Brain microvascular endothelial cell (primary cell): ENCODE measurements at places on chromosomes 3 and 15.
A peak's percentile ranks its signal among the peaks of the same experiment; 100 is the strongest.

GRCh38 chr15:68797191-68797590 lies 23.5 kb downstream of the ANP32A start:
- DNase-seq, result no peak

DNA sequence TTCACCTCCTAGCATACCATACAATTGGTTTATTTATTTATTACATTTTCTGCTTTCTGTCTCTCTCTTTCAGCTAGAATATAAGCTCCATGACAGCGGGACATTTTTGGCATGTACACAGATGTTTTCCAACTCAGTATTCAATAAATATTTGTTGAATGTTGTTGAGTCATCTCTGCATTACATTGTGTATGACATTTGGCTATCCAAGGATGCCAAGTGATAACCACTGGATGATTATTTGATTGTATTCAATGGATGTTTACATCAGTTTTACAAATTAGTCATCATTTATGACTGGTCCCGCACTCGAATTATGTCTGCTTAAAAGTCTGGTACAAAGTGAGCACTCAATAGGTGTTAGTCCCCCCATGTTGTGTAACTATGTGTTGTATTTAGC lies 49.5 kb upstream of the STXBP5L start:
- no peak for DNase-seq

GRCh38 chr15:67969892-67970291 lies 84.2 kb upstream of the PIAS1 start:
- no peak for DNase-seq

GRCh38 chr3:126488185-126488584 lies 12.5 kb upstream of the ZXDC start:
- DNase-seq, result no peak

- no peak for DNase-seq
Observed at GRCh38 chr15:100170291-100171210, 171.2 kb downstream of the ADAMTS17 start.

GRCh38 chr15:74220475-74221248 lies 15.5 kb upstream of the CCDC33 start:
- DNase-seq, result no peak

DNA sequence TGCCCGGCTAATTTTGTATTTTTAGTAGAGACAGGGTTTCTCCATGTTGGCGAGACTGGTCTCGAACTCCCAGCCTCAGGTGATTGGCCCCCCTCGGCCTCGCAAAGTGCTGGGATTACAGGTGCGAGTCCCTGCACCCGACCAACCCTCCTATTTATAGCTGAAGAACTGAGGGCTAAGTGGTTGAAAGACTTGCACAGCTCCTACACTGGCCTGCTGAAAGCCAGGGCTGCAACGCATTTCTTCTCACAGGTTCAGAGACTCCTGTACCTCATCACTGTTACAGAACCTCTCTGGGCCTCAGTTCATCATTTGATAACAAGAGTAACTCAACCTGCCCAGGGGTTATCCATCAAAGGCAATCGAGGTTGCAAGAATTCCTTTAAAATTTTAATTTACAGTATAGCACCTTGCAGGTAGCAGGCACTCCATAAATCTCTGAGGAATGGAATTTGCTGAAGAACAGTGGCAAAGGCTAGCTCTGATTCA lies 626.5 kb upstream of the TBL1XR1 start:
- no peak for DNase-seq

DNA sequence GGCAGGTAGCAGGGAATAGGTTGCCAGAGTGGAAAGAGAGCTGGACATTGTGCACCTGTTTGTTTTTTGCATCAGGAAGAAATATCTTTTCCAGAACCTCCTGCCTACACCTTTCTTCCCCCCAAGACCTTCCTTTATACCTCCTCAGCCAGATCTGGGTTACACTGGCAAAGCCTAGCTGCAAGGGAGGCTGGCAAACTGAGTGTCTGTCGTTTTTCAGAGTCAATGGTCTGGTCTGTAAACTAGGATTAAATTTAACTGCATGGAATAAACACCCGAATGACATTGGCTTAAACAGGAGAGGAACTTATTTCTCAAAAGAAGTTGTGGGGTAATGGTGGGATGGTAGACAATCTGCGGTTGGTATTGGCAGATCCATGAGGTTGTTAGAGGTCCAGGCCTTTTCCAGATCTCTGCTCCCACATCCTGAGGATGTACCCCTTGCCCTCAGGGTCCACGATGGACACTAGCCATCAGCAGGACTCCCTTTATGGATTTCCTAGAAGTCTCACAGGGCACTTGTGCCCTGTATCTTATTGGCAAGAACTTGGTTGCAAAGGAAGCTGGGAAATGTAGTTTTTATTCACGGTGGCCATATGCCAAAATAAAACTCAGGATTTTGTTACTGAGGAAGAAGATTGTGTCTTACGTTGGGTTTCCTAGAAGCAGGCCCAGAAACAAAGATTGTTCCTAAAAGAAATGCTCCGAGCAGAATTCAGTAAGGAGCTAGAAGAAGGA lies 3.2 kb upstream of the RARRES1 start:
- no peak for DNase-seq

- no peak for DNase-seq
Observed at GRCh38 chr15:79608066-79608864, 176.1 kb downstream of the MINAR1 start.

DNA sequence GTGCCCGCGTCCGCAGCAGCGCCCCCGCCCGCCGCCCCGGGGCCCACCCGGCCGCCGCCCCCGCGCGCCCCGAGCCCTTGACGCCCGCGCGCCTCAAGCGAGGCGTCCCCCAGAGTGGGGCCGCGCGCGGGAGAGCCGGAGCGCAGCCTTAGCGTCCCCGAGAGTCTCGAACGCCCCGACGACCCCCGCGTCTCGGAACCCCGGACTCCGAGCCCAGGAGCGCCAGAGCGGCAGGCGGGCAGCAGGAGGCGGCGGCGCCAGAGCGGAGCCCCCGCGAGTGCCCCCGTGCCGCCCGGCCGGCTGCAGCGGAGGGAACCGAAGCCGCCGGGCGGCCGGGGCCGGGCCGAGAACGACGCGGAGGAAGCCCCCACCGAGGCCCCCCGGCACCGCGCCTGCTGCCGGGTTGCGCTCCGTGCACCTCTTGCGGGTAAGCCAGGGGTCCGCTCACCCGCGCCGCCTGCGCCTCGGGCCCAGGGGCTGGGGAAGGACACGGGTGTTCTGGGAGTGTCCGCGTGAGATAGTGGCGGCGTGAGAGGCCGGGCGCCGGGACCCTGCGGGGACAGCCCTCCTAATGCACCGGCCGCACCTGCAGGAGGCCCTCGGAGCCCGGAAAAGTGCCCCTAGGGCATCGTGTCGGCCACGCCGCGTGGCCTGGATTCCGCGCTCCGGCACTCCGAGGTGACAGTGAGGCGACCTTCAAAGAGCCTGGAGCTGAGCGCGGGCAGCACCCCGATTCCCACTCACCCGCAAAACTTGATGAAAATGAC lies 52.0 kb upstream of the ULK4 start:
- no peak for DNase-seq

GRCh38 chr15:57792724-57793449 lies 86.4 kb downstream of the POLR2M start:
- no peak for DNase-seq

- no peak for DNase-seq
Observed at GRCh38 chr3:126321490-126321889, 35.7 kb downstream of the KLF15 start.

DNA sequence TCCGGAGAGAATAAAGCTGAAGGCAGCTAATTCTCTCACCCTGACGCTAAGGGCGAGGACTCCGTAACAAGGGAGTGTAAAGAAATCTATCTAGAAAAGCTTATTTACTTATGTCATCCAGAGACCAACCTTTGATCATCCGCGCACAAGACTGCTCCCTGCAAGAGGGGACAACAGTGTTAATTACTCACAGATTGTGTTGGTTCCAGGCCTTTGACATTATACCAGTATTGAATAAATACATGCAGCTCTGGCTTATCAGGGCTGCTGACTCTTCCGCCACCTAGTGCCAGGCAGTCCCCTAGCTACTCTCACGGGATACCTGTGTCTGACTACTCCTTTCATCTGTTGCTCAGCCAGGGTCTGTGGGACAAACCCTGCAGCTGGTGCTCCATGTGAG lies 211.7 kb downstream of the DTWD1 start:
- peak; percentile 21 for DNase-seq

GRCh38 chr3:126351086-126351770 lies 6.0 kb downstream of the KLF15 start:
- no peak for DNase-seq

GRCh38 chr3:193991666-193992424 lies 144.1 kb upstream of the HES1 start:
- DNase-seq, result no peak

DNA sequence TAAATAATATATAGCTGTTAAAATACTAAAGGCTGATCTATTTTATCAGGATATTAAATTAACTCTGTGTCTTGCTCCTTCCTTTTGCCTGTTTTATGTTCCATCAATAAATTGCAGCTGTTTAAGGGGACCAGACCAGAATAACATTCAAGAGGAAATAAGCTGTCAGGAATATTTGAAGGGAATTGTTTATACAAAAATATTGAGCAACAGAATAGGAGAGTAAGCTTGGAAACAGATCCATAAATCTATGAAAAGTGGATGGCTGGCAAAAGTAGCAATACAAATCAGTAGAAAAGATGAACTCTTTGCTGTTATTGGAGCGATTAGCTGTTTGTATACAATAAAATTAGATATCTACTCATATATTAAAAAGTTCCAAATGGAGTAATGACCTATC lies 36.2 kb upstream of the PLSCR2 start:
- no peak for DNase-seq

DNA sequence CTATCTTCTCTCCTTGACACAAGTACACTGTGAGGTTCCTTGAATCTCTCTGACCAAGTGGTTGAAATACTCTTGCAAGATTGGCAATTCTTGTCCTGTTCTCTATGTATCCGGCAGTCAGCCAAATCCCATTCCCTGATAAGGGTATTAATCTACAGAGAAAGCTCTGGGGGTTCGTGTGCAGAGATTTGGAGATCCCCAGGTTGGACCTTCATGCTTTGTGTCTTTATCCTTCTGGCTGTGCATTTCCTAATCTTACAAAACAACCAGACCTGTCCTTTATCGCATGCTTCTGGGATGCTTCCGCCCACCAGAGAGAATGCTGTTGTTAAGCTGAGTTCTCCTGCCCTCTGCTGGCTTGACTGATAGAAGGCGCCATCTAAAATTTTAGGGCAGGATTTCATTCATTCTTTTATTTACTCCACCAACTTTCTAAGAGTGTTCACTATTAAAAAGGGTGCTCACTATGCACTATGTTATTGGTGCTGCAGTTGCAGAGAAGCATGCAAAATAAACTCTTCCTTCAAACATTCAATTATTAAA lies 8.6 kb upstream of the SST start:
- peak; percentile 69 for DNase-seq

GRCh38 chr3:105905328-105905727 lies 36.5 kb upstream of the CBLB start:
- no peak for DNase-seq

GRCh38 chr3:43389388-43390254 lies 103.3 kb downstream of the SNRK start:
- peak; percentile 88 for DNase-seq

DNA sequence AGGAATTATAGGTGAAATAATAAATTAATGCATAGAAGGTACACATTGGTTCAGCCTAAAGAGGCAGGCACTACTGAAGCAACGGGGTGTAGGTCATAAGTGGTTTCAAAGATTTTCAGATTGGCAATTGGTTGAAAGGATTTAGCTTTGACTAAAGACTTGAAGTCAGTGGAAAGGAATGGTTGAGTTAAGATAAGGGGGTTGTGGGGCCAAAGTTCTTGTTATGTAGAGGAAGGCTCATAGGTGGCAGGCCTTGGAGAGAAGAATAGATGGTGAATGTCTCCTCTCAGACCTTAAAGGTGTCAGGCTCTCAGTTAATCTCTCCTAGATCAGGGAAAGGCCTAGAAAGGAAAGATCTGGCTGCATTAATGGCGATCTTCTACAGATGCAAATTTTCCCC lies 209.8 kb downstream of the ATP10A start:
- no peak for DNase-seq

DNA sequence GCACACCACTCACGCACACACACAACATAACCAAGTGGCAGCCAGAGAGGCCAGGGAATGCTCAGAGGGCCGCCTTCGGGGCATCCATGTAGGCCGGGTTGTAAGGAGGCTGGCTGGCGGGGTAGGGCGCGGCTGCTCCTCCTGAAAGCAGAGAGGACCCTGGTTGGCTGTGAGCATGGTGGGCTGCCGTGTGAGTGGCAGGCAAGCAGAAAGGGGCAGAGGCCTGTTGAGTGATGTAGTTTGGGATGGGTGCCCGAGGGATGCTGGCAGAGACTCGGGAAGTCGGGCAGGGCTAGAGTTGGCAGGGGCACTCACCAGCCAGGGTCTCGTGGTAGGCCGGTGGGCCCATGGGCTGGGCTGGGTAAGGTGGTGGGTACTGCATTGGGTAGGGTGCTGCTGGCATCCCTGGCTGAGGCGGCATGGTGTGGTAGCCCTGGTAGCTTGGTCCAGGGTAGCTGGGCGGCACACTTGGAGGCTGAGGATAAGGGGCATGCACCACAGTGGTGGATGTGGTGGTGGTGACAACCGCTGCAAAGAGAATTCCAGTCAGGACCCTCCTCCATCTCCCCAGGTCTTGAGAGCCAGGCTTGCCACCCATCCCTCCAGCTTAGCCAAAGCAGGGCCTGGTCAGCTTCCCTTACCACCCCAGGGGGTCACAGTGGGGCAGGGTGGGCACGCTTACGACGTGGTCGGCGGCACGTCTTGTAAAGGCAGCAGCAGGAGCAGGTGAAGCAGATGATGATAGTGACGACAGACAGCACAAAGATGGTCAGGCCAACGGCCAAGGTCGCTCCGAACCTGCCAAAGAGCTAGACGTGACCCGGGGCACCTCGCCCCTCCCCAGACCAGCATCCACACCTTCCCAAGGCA lies 22.7 kb downstream of the ATRIP start:
- DNase-seq, result no peak

GRCh38 chr15:59042041-59042440 lies 54.6 kb downstream of the RNF111 start:
- DNase-seq, result no peak
